ENCODE measurements at places on chromosomes 5 and 9.

DNA sequence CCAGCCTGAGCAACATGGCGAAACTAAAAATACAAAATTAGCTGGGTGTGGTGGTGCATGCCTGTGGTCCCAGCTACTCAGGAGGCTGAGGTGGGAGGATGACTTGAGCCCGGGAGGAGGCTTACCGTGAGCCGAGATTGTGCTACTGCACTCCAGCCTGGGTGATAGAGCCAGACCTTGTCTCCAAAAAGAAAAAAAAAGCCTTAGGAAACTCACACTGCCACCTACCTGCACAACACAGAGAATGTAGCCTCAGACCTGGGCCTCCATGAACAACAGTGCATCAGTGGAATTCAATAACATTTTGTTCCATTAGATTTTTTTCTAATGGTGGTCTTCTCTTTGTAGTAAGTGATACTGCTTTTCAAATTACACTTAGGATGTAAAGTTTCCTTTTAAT is 63.8 kb upstream of the RARS1 start:
- no peak for DNase-seq

GRCh38 chr5:26761045-26761444 is 277.3 kb downstream of the CDH9 start:
- no peak for DNase-seq

GRCh38 chr9:123281659-123282350 is 13.4 kb upstream of the STRBP start:
- no peak for DNase-seq

- DNase-seq: no peak
These were observed 456.1 kb downstream of the PSAT1 start for GRCh38 chr9:78753039-78753438.

DNA sequence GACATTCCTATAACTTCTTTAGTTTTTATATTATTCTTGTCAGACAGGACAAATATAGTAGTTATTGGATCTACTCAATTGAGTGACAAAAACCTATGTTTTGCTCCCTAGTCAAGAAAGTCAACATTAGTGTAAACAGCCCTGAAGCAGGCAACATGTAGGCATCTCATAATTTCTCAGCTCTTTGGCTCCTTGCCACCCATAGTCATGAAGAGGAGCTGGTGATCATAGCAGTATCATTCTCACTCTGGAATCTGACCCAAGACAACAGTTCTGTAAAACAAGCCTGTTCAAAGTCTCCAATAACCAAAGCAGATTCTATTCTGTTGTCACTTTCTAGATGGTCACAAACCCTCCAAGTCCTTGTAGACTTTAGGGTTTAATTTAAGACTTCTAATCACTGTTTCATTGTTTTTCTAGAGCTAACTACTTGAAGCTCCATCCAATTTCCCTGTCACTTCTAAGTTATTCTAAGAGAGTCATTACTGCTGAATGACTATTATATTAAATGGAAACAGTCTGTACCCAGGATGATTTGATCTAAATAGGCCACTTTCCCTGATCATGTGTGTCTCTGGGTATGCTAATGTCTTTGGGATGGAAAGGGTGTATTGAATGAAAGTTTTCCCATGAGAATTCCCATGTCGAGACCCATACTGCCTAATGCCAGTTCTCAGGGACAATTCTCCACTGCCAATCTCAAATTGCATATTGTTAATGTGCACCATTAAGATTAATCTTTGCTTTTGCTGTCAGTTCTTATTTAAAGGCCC is 533.3 kb downstream of the ACTL7B start:
- no peak for DNase-seq

GRCh38 chr9:125074976-125075375 is 68.4 kb downstream of the SCAI start:
- DNase-seq: no peak
